ENCODE measurements at places on chromosomes 2 and 18. TPM values are rescaled to one million over a fixed set of nuclear protein-coding genes. Genes with fewer than 3 reads are reported as not detected.

The FAM237A gene
- not detected for total RNA-seq

The CTIF gene
- total RNA-seq, result 19.7 TPM

The ZDBF2 gene
- total RNA-seq, result 9.1 TPM

The CDH19 gene
- not detected for total RNA-seq

The SMIM21 gene
- total RNA-seq, result not detected

The MARCHF4 gene
- total RNA-seq, result 5.0 TPM

The CHST9 gene
- not detected for total RNA-seq

The ADAM23 gene
- total RNA-seq, result not detected

The CMPK2 gene
- 134 TPM for total RNA-seq

The TNFAIP6 gene
- total RNA-seq, result not detected

The CDH20 gene
- not detected for total RNA-seq

Measured in M059J (cell line).